ENCODE measurements at places on chromosomes 7 and 10.
A peak's percentile ranks its signal among the peaks of the same experiment; 100 is the strongest.

DNA sequence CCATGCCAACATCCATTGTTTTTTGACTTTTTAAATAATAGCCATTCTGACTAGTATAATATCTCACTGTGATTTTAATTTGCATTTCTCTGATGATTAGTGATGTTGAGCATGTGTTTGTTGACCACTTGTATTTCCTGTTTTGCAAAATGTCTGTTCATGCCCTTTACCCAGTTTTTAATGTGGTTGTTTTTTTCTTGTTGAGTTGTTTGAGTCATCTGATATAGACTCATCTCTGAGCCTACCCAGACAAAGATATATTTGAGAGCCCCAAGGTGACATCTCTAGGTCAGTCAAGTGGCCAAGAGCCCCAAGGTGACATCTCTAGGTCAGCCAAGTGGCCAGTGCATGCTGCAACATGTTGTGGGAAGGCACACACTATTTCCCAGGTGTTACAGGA, 224.7 kb downstream of the HECW1 start:
- DNase-seq, result no peak

DNA sequence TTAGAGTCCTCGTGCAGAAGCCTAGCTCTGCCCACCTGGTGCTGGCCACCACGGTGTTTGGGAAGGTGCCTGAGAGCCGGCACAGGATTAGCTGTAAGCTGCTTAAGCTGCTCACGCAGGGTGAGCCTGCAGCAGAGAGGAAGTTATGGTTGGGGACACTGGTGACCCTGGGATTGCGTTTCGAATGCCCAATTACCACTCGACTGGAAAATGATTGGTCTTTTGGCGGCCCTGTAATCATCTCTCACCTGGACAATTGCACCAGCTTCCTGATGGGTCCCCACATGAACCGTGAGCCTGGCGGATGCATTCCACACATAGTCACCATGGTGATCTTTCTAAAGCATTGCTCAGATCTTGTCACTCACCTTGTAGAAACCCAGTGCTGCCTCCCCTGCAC, 442.3 kb upstream of the ZMIZ1 start:
- peak; percentile 24 for DNase-seq

DNA sequence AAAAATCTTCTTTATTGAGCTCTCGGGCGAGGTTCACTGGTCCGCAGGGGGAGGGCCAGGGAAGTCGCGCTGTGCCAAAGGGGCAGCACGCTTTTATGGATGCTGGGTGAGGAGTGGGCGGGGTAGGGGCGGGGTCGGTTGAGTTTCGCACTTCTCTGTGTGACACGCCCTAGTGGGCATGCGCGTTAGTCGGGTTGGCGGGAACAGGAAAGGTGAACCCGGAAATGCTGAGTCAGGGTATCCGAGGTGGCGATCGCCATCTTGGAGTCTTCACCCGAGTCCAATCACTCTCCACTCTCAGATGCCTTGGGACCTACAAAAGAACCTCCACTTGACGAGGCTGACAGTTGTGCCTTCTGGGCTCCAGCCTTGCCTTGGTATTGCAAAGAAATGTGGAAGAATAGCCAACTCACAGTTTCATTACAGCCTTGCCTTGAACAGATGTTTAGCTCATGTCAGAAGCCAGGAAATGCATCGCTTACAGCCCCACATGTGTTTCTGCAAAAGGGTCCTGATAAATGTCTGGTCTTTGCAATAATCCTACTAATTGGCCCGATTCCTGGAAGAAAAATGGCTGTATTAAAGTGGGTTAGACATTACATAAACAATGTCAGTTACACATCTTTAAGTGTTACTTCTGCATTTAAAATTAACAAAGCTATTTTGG, 64.1 kb downstream of the AHR start:
- no peak for DNase-seq

- DNase-seq, result no peak
Measured at GRCh38 chr7:99733448-99733847, 1.5 kb downstream of the CYP3A7 start.

- DNase-seq, result no peak
Measured at GRCh38 chr10:88361995-88362807, 220.9 kb downstream of the RNLS start.

- no peak for DNase-seq
Measured at GRCh38 chr10:103835096-103836050, 20.0 kb downstream of the SH3PXD2A start.

GRCh38 chr10:4883079-4883739, 57.2 kb downstream of the AKR1E2 start:
- no peak for DNase-seq

GRCh38 chr10:23172429-23173213, 19.5 kb upstream of the PTF1A start:
- no peak for DNase-seq

GRCh38 chr7:89887489-89887888, 266.8 kb upstream of the STEAP1 start:
- no peak for DNase-seq

Data from DMS153 (cell line).